Small intestine (tissue), 16 donors: ENCODE measurements at places on chromosomes 1 and 21. TPM values are rescaled to one million over a fixed set of nuclear protein-coding genes. Genes with fewer than 3 reads are reported as not detected.

Gene CCNL2
- polyA plus RNA-seq: 222 TPM

DNA sequence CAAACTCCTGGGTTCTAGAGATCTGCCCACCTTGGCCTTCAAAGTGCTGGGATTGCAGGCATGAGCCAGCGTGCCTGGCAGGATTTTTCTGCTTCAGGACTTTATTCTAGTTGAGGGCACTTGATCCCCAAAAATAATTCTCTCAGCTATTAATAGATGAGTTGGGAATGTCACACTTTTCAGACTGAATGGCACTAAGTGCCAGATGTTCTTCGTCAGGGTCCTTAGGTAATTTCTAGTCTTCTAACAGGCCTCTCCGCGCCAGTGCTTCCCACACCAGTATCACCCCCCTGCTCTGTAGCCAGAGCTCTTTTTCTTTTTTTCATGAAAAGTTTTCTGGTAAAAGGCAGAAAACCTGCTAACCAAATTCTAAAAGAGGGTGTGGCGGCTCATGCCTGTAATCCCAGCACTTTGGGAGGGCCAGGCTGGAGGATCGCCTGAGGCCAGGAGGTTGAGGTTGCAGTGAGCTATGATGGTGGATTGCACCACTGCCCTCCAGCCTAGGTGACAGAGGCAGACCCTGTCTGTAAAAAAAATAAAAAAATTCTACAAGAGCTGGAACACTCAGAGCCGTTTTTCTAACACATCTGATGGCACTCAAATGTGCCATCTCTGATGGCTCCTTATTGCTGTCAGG is 6.1 kb upstream of the SARS1 start:
- DNase-seq: no peak

DNA sequence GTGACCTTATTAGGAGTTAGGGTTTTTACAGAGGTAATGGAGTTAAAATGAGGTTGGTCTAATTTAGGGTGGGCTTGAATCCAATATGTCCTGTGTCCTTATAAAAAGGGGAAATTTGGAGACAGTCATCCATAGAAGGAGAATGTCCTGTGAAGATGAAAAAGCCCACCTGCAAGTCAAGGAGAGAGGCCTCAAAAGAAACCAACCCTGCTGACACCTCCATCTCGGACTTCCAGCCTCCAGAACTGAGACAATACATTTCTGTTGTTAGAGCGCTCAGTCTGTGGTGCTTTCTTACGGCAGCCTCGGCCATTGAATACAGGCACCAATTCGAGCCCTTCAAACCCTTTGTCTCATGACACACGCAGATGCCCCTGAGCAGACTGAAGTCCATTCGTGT is 43.8 kb downstream of the ACTA1 start:
- DNase-seq: no peak

Gene SLC45A3
- polyA plus RNA-seq: 10.6 TPM

DNA sequence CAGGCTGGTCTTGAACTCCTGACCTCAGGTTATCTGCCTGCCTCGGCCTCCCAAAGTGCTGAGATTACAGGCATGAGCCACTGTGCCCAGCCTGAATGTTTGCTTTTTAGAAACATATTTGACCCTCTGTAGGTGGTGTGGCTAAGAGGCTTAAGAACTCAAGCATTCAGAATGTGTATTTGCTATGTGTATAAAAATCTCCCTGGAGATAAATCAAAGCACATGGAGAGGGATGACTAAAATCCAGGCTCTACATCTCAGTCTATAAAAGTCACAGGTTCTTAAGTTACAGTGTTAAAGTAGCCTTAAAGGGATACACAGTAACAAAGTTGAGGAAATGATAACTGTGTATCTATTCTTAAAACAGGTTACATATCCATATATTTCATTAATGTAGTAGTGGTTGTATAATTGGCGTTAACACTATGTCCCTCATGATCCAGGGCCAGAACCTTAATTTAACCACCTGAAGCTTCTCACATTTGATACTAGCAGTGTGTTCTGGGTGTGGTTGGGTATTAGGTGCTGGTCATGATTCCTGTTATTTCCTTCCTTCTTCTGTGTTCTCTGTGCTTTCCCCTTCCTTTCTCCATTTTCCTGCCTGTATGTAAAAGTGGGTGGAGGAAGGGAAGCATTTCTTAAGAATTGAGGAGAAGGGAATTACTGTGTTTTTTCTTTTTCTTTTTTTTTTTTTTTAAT is 16.2 kb downstream of the GIPC2 start:
- no peak for DNase-seq

Gene IFI16
- 6.5 TPM for polyA plus RNA-seq

GRCh38 chr1:59156051-59156450 is 140.8 kb upstream of the FGGY start:
- DNase-seq: no peak

Gene TMIGD3
- 2.0 TPM for polyA plus RNA-seq

Gene L1TD1
- not detected for polyA plus RNA-seq

DNA sequence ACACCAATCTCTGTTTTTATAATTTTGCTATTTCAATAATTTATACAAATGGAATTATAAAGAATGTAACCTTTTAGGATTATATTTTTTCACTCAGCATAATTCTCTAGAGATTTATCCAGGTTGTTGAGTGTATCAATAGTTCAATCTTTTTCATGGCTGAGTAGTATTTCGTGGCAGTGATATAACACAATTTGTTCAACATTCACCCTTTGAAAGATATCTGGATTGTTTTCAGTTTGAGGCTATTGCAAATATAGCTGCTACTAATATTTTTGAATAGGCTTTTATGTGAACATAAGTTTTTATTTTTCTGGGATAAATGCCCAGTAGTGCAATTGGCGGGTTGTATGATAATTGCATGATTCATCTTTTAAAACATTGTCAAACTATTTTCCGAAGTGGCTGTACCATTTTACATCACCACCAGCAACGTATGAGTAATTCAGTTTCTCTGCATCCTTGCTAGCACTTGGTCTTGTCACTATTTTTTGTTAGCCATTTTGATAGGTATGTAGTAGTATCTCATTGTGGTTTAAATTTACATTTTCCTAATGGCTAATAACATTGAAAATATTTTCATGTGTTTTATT is 55.6 kb upstream of the ABCD3 start:
- DNase-seq: no peak

- DNase-seq: peak; percentile 52
Observed at GRCh38 chr1:87399264-87399663, 70.6 kb downstream of the LMO4 start.

- DNase-seq: no peak
Observed at GRCh38 chr1:162724583-162725120, 65.8 kb upstream of the HSD17B7 start.

DNA sequence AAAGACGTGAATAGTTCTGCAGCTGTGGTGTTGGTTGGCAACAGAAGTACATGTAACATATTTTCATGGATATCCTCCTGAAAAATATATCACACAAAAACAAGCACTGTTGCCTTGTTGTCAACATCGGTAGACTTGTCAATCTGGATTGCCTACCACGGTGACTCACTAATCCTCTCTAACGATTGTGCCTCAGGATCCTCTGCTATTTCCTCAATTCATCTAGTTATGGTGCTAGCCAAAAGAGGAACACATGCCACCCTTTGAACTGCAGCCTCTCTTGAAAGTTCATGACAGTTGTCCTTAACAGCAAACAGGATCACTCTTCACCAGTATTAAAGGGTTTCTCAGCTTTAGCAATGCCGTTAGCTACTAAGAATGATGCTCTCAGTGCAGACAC is 25.7 kb downstream of the RASAL2 start:
- DNase-seq: no peak

GRCh38 chr1:117678246-117678977 is 72.6 kb downstream of the TENT5C start:
- DNase-seq: no peak

DNA sequence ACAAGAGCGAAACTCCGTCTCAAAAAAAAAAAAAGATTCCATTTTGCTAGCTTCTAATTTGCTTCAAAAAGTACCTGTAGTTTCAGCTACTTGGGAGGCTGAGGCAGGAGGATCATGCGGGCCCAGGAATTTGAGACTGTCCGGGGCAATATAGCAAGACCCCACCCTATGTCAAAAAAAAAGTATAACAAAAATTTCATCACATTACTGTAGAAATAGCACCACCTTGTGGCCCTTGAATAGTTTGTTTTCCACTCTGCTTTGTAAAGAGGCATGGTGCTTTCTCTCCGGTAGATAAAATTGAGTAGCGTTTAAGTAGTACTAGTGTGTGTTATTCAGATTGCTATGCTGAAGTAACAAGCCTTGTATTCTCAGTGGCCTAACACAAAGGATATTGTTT is 18.2 kb upstream of the MSTO1 start:
- peak; percentile 60 for DNase-seq

- no peak for DNase-seq
Observed at GRCh38 chr21:45629046-45629981, 14.2 kb upstream of the PCBP3 start.

DNA sequence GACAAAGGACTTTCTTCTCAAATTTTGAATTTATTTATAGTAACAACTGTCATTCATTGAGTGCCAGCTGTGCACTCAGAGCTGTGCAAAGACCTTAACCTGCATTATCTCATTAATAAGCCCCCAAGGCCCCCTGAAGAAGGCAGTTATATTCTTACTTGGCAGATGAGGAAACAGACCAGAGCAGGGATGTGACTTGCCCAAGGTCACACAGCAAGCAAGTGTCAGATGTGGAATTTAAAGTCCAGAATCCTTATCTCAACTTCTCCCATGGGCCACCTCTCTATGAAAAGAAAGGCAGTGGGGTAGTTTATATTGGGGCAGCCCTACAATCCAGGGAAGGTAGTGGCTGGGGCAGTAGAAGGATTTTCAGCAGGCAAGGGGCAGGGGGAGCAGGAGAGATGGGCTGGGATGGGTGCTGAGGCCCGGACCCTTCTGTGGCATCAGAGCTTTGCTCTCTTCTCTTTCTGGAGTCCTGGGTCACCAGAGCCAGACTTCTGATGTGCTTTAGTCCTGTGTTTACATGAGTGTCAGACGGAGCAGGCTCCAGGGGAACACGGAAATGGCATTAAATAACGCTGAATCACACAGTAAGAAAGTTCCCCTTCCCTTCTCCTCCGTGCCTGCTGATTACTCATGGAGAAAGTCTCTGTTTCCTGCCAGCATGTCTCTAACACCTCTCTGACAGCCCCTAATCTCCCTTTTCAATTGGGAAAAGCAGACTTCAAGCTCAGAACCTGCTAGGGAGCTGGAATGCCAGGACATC is 39.5 kb downstream of the EPHB2 start:
- no peak for DNase-seq

DNA sequence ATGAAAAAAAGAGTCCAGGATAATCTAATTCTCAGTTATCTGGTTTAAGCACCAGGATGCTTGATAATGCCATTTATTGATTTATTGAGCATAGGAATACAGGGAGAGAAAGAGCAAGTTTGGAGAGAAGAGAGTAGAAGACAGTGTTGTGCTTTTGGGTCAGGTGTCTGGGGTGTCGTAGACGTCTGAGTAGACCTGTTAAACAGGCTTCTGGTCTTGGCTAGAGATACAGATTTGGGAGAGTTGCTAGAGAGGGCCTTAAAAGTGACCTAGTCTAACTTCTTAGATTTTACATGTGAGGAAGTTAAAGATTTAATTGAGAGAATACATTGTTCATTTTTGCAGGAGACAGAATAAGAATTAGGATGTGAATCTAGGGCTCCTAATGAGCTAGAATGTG is 34.3 kb downstream of the CNST start:
- DNase-seq: no peak

GRCh38 chr1:227306689-227307088 is 11.6 kb downstream of the CDC42BPA start:
- no peak for DNase-seq

DNA sequence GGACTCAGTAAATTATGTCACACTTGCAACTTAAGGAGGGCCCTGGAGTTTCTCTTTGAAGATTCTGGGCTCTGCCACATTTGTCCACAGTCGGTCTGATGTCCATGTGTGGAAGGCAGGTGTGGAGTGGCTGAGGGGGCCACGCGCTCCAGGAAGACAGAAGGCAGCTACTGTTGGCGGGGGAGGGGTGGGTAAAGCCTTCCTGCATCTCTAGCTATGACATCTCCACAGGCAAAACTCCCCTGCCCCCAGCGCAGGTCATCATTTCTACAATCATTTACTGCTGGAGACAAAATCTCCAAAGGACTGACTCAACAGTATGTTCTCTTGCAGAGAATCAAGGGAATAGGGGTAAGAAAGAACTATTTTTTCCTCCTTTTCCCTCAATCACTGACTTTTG is 11.4 kb upstream of the TSPEAR start:
- no peak for DNase-seq

GRCh38 chr1:7650801-7651200 is 120.3 kb upstream of the VAMP3 start:
- DNase-seq: peak; percentile 2

DNA sequence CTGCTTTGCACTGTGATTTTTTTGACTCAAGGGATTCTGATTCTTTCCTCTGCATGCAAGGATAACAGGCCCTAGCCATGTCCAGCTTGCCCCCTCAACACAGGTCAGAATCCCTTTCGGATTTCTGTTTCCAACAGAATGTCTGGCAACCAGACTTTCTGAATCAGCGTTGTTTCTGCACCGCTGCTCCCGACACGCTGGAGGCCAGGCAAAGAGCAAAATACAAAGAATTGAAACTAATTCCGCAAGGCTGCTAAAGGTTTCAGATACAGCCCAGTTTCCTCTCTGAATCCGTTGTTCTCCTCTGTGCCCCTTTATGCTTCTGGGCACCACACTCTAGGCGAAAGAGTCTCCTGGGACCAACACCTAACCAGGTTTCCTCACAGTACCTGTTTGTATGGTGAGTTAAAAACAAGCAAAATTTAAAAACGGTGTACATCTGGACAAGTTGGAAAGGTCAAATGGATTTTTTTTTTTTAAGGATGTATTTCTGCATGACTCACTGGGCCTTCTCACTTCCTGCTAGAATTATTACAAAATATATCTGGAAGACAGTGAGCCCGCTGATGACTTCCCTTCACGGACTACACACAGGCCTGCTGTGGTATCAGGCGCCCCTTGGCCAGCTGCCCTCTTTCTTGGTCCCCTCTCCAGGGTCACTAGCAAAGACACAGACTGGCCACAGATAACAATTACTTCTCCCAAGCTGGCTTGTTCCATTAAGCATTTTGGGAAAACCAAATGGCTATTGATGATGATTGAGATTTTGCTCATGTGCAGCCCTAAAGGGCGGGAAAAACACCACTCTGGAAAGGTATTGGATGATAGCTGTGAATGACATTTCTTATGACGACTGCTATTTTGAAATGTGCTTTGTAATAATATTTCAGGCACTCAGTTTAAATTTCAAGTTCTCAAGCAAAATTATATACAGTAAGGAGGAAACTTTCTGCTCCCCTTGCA is 118.3 kb downstream of the TGFB2 start:
- DNase-seq: no peak
